ENCODE measurements at places on chromosomes 16 and 17. TPM values are rescaled to one million over a fixed set of nuclear protein-coding genes. Genes with fewer than 3 reads are reported as not detected.

DNA sequence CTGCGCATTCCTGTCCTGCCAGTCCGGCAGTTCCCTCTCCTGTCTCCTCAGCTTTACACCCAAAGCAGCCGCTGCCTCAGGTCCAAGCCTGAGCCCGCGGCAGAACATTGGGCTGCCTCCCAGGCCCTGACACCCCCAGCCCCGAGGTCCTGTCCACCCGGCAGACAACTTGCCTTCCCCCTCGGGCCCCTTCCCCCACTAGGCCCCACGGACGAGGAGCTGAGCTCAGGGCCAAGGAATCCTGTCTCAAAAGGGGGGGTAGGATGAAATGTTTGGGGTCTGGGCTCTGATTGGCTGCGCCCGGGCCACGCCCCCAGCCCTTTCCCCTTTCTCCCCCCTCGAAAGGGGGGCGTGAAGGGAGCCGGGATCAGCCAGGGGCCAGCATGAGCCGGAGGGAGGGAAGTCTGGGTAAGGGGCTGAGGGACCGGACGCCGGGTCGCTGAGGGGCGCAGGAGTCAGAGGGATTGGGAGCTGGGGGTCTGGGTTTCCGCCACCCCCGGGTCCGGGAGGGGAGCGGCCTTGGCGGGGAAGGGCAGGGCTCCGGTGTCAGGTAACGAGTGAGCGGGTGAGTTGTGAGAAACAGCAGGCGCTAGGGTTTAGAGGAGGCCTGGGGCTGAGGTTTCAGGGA is at the start of gene CTF1:
TSS of gene CTF1 (plus strand) at position 354 of the 628 bp plus-strand sequence. CDS start at position 384, 30 bp downstream.
- no peak for DNase-seq

DNA sequence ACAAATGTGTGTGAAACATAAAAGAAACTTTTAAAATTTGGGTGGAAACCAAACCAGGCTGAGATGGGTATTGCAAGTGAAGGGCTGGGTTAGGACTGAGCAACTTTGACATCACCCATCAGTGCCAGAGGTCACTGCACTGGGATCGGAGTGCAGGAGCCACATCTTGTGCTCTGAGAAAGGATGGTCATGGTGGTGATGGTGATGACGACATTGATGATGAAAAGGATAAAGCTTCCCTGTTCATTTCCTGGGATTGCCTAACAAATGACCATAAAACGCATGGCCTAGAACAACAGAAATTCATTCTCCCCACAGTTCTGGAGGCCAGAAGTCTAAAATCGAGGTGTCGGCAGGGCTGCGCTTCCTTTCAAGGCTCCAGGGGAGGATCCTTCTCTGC is 324.0 kb downstream of the MAF start:
- no peak for DNase-seq

DNA sequence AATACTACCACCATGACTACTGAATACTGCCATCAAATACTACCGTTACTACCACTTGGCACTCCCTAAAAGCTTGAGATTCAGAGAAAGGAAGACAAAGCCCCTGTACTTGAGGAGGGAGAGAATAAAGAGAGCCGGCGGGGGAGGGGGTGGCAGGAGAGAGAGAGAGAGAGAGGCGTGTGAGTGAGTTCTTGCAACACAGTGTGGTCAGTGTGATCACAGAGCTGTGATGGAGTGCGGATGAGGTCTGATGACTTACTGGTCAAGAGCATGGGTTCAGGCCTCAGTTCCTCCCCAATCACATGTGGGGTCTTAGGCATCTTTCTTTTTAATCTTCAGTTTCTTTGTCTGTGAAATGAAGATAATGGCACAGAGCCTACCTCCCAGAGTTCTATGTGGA is 19.2 kb downstream of the PRKCB start:
- no peak for DNase-seq

The OTOA gene
- total RNA-seq: 0.43 TPM

- no peak for DNase-seq
Measured at GRCh38 chr16:2596747-2597559, 59.1 kb downstream of the PDPK1 start.

GRCh38 chr17:48545539-48545938 is 630 bp upstream of the HOXB2 start:
- DNase-seq: no peak

- DNase-seq: no peak
Measured at GRCh38 chr17:59769887-59770286, 62.4 kb downstream of the VMP1 start.

DNA sequence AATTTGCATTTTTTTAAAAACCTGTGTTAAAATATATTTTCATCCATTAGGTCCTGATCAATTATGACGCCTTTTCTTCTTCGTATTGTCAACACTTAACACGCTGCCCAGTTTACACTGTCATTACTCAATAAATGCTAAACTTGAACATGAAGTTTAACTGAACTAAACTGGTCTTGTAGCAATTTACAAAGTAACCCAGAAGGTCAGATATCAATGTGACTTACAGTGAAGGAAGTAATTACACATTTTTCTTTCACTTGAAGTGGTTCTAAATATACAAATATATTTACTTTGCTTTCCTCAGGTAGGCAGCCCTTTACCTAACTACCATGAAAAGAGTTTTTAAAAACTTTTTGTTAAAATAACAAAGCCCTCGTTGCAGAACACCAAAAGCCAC is 256.5 kb upstream of the AXIN2 start:
- no peak for DNase-seq

The SLFN13 gene
- 57.3 TPM for total RNA-seq

DNA sequence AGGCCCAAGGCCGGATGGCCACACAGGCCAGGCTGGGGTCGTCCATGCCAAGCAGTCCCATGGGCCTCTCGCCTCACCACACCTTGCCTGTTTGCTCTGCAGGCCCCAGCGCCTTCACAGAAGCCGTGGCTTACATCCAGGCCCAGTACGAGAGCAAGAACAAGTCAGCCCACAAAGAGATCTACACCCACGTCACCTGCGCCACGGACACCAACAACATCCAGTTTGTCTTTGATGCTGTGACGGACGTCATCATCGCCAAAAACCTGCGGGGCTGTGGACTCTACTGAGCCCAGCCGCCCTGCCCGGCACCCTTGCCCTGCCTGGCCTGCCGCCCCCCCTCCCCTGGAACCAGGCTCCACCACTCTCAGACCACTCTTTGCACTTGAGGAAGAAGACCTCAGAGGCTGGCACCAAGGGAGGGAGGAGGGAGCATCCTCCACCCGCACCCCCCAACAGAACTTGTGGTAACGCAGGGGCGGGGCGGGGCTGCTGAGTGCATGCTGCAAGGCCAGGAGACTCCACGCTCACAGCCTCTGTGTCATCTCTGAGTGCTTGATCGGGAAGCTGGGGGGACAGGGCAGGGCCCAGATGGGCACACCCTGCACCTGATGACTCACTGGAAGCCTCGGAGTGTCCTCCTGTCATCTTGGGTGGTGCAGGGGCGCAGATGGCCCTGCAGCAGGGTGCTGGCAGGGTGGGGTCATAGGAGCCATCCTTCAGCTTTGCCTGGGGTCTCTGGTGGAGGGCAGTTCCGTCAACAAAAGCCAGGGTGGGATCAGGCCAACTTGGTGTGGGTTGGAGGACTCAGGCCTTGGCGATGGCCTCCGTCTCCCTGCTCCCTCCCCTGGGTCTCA is 81.5 kb downstream of the AMFR start:
- no peak for DNase-seq

- DNase-seq: no peak
Measured at GRCh38 chr17:11121341-11121985, 119.5 kb upstream of the SHISA6 start.

GRCh38 chr17:77508047-77508715 is 367.4 kb downstream of the SEC14L1 start:
- DNase-seq: no peak

GRCh38 chr17:65103896-65104295 is 33.3 kb upstream of the RGS9 start:
- no peak for DNase-seq

DNA sequence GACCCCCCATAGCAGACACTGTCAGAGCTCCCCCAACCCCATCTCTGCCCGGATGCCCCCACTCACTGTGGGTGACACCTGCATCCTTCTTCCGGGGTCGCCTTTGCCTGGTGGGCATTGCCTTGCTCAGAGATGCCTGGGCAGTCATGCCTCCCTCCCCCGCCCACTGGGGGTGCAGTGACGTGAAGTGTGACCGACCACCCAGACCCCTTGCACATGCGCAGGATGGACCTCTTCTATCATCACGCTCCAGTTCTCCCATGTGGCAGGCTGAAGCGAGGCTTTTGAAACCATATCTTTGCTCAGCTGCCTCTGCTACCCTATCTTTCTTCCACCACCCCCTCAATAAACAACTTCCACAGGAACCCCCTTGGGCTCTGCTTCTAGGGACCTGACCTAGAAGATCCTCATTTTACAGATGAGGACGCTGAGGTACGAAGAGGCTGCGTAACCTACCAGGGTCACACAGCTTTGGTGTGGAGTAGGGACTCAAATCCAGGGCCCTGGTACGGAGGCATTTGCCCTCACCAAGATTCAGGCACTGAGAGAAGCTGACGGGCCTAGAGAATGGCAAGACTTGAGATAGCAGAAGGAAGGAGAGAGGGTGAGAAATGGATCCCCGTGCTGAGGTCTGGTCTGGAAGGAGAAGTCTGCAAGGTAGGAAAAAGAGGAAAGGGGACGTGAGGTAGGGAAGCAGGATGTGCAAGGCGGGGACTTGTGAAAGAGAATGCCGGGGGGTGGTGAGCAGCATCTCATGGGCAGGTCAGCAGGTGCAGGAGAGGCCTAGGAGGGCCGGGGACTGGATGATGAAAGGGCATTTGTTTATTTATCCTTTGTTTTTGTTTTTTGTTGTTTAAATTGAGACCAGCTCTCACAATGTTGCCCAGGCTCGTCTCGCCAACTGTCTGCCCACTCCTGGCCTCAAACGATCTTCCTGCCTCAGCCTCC is 14.4 kb downstream of the NLRC5 start:
- no peak for DNase-seq

- peak; percentile 41 for DNase-seq
Measured at GRCh38 chr16:78925083-78925767, 675.3 kb downstream of the MAF start.

The NACA2 gene
- total RNA-seq: not detected

DNA sequence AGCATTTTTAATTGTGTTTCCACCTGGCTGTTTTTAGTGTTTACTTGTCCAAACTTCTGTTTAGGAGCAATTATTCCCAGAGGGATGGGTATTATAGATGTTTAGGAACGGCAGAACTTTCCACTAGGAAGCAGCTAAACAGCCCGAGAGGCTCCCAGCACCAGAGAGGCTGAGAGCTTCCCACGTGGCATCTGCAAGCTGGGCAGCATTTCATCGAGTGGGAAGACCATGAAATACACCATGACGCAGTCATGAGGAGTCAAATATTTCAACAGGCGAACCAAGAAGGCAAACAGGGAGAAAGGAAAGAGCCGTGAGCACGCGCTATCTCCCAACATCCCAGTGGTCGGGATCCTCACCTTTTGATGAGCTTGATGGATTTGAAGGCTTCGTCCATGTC is 24.1 kb downstream of the TMEM204 start:
- no peak for DNase-seq

DNA sequence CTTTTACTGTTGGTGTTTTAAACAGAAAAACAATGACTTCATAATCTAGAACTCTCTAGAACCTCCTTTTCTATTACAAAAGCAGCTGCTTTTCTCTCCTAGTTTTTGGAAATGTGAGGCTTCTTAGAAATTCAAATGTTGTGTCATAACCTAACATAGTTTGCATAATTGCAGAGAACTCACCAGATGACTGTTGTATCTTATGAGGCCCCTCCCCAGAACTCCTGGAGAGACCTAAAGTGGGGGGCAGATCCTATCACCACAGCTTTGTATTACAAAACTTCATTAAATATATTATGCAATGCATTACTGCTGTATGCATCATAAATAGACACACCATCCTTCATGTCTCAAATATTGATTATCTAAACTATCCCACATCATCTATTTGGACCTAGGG is 538.7 kb upstream of the HSBP1 start:
- DNase-seq: no peak

DNA sequence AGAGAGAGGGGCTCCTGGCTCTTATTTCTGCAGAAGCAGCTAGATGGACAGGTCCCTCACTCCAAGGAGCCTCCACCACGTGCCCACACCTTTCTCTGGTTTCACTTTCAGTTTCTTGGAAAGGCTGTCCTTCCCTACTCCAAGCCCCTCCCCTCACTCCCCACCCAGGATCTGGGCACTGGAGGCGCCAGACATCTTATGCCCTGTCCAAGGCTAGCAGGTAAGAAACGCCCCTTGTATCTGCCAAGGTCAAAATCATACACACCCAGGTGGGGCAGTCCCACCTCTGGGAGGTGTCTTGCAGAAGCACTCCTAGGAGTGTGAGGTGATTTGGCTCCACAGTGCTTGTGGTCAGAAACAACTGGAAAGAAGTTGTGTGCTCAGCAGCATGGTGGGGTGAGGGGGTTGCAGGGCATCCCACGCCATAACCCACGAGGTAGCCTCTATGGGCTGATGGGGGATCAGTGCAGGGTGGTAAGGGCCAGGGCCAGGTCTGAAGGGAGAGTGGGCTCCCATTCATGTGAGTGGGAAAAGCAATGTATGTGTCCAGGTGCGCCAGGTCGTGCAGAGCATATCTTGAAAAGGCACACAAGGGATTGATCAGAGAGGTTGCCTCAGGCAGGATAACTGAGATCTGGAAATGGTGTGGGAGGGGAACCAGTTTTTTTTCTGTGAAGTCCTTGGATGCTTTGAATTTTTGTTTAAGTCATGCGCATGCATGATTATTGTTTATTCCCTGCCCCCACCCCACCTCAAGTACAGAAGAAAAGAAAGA is 31.8 kb upstream of the PRM1 start:
- DNase-seq: no peak

The REXO5 gene
- total RNA-seq: 23.8 TPM

DNA sequence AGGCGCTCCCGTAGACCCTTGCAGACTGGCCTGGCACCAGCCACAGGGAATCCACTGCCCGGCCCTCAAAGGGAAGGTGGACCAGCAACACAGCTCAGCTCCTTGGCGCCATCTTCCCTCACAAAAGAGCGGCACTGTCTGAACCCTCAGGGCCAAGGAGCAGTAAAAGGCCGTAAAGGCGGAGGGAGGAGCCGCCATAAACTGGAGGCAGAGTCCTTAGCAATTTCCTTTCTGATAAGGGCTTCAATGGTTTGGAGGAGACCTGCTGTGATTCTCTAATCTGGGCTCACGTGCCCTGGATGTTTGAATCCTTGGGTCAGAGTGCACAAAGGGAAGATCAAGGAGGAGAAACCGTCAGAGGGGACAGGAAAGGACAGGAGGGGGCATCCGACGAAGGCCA is 15.5 kb upstream of the AXIN2 start:
- no peak for DNase-seq

The TPSD1 gene
- total RNA-seq: not detected

All from activated T-cell treated with anti-CD3 and anti-CD28 coated beads, Interleukin-2, amount 50 U/mL, for 72 hours (primary cell).